ENCODE measurements at places on chromosomes 11 and 22. TPM values are rescaled to one million over a fixed set of nuclear protein-coding genes. Genes with fewer than 3 reads are reported as not detected.

PRR33 gene
- total RNA-seq = not detected

PRSS23 gene
- 68.3 TPM for total RNA-seq

MAPK8IP2 gene
- total RNA-seq = 6.5 TPM

CCDC134 gene
- total RNA-seq = 17.0 TPM

BRSK2 gene
- 0.69 TPM for total RNA-seq

PRMT3 gene
- total RNA-seq = 29.4 TPM

RTN4R gene
- 4.2 TPM for total RNA-seq

Measured in melanocyte of skin (primary cell).